Right forelimb (tissue), 1 donor: ENCODE measurements at places on chromosomes 12 and 14.

DNA sequence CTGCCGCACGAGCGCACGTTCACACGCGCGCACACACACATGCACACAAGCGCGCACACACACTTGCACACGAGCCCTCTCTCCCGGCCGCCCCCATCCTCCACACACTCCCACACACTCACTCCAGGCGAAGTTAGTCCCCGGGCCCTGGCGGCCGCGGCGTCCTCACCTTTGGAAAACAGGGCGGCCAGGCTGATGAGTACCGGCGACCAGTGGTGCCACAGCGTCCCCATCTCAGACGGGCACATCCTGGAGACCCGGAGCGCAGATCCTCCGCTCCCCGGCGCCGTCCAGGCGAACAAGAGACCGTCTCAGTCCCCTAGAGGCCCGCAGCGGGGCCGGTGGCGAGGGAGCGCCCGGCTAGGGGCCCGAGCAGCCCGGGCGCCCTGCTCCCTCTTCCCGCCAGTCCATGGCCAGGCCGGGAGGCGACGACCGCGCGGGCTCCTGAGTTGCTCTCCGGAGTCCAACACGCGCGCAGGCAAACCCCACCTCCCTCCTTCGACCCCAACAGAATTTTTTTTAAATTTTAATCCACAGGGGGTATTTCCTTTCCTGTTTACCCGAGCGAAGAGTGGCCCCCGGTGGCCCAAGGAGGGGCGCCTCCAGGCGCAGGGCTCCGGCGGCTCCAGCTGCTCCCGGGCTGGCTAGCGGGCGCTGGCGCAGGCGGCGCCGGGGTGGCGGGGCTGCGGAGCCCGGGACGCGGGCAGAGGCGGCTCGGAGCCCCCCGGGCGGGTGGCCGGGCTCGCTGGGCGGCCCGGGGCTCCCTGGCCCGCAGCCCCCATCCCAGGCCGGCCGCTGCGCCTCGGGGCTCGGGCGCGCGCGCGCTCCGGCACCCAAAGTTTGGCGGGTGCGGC, 506 bp downstream of the TMEM132D start:
- DNase-seq = peak; percentile 49

GRCh38 chr12:74381958-74382357, 155.7 kb upstream of the ATXN7L3B start:
- no peak for DNase-seq

DNA sequence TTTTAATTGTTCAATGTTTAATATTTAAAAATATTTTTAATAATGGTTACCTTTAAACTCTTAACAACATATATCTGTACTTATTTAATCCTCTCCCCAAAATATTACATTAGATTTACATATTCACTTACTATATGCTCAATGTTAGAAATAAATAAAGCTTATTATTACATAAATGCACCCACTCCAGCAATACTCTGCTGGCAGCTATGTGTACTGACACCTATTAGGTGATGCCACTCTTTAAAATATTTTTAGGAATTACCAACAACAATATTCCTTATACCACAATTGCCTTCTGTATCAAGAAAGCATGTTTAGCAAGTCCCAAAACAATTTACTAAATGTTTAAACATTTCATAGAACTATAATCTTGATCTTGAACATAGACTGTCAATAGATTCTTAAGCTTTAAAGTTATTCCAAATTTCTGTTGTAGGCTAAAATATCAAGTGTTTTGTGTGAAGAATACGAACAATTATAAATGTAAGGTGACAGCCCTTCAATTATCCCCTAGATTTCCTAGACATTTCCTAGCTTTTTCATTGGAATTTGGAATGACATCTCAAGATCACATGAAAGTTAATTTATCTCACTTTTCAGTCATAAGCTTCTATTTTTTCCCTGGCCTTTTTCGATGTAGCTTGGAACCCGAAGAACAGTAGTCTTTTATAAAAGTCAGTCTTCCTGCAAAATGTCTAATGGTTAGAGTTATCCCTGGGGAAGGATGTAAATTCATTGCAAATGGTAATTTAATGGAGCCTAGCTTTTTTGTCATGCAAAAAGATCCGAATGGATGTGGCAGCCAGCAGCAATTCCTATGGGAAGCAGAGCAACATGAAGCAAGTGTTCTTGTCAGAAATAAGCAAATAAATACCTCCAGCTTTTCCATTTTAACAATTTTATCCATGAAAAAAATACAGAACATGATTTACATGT, 907.5 kb upstream of the ATXN7L3B start:
- DNase-seq = no peak

- DNase-seq = no peak
Observed at GRCh38 chr12:6843118-6843902, 2.6 kb downstream of the GNB3 start.

- no peak for DNase-seq
Observed at GRCh38 chr12:44314007-44314500, 478.2 kb downstream of the TMEM117 start.

DNA sequence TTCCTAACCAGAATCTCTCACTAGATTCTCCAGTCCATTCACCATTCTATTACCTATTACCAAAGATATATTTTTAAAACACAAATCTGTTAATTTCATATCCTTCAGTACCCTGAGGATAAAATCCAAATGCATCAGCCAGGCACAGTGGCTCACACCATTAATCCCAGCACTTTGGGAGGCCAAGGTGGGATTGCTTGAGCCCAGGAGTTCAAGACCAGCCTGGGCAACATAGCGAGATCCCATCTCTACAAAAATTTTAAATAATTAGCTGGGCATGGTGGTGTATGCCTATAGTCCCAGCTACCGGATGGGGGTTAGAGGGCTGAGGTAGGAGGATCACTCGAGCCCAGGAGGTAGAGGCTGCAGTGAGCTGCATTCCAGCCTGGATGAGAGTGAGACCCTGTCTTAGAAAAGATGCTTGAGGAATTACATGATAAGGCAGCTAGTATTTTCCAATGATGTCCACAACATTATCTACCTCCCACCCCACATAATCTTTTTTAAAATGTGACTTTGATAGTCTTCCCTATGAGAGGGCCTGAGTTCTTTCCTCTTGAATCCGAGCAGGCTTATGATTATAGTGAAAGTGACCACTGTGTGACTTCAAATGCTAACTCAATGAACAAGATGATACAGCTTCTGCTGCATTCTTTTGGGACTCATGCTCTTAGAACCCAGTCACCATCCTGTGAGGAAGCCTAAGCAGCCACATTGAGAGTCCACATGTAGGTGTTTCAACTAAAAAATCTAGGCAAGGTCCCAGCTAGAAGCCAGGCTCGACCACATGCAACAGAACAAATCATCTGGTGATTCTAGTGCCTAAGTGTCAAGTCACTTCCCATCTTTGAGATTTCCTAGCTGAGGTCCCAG, 18.0 kb downstream of the HECTD1 start:
- DNase-seq = no peak

GRCh38 chr14:26293909-26294308, 303.9 kb downstream of the NOVA1 start:
- DNase-seq = no peak

- DNase-seq = no peak
Observed at GRCh38 chr12:6332459-6332858, 9.4 kb downstream of the TNFRSF1A start.

GRCh38 chr12:58513852-58514251, 406.5 kb downstream of the LRIG3 start:
- DNase-seq = no peak

- no peak for DNase-seq
Observed at GRCh38 chr12:19428246-19428645, 11.0 kb upstream of the AEBP2 start.

GRCh38 chr12:81128930-81129554, 51.2 kb downstream of the ACSS3 start:
- no peak for DNase-seq

GRCh38 chr12:104596134-104596799, 139.5 kb downstream of the CHST11 start:
- no peak for DNase-seq

GRCh38 chr12:38120438-38120837, 196.1 kb upstream of the ALG10B start:
- no peak for DNase-seq

DNA sequence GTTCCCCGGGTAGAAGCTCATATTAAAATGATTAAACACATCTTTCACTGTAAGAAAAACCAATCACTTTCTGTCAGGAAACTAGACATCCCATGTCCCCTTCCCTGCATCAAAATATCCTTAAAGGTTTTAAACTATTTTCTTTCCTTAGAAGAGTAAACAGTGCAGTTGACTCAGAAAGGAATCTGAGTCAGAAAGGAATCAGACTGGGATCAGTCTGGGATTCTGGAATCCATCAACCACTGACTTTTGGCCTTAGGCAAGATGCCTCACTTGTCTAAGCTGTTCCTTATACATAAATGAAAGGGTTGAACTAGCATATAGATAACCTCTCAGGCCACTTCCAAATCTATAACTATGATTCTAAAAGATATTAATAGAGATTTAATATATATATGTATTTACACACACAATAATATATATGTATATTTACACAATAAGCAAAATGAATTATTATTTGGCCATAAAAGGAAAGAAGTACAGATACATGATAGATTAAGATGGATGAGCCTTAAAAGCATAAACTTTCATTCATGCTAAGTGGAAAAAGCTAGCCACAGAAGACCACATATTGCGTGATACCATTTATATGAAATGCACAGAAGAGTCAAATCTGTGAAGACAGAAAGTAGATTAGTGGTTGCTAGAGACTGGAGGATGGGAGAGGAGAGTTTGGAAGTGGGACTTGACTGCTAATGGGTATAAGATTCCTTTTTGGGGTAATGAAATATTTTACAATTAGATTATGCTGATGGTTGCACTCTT, 114.4 kb downstream of the SLC38A1 start:
- DNase-seq = no peak

- DNase-seq = no peak
Observed at GRCh38 chr14:97407701-97408407, 610.7 kb downstream of the VRK1 start.

- DNase-seq = no peak
Observed at GRCh38 chr12:29103539-29103974, 45.5 kb upstream of the FAR2 start.

GRCh38 chr12:121277374-121277759, 19.1 kb downstream of the CAMKK2 start:
- DNase-seq = no peak

- DNase-seq = no peak
Observed at GRCh38 chr12:93521225-93522080, 51.0 kb upstream of the SOCS2 start.

GRCh38 chr14:33901426-33902155, 49.3 kb downstream of the EGLN3 start:
- no peak for DNase-seq

- peak; percentile 69 for DNase-seq
Observed at GRCh38 chr14:22824711-22825359, 4.9 kb upstream of the MRPL52 start.

DNA sequence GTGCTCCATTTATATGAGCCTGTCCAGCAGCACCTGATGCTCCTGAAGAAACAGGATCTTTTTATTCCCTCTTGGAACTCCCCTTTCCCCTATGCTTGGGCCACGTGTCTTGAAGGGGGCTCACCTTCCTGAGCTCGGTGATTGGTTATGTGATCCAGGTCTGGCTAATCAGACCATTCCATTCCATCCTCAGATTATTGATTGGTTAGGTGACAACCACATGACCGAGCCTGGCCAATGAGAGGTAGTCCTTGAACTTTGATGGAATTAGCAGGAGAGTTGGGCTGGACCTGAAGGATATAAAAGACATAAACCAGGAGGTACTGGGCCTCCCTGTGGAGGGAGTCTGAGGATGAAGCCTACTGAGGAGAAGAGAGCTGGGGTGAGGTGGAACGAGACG, 216.6 kb upstream of the LHX5 start:
- DNase-seq = no peak

DNA sequence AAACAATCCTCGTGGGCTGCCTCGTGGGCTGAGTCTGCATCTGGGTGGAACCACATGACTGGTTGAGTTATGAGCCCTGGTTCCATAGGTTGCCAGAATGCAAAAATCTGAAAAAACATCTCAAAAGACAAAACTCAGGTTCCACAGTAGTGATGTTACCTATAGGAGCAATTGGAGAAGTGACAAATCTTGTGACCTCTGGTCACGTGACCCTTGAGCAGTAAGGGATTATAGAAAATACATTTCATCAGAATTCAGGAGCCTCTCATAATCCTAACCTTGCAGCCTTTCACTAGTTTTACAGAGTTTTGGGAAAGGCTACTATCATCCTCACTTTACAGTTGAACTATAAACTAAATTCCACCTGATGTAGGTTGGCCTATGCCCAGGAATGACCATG, 12.5 kb upstream of the RNASE3 start:
- DNase-seq = no peak

DNA sequence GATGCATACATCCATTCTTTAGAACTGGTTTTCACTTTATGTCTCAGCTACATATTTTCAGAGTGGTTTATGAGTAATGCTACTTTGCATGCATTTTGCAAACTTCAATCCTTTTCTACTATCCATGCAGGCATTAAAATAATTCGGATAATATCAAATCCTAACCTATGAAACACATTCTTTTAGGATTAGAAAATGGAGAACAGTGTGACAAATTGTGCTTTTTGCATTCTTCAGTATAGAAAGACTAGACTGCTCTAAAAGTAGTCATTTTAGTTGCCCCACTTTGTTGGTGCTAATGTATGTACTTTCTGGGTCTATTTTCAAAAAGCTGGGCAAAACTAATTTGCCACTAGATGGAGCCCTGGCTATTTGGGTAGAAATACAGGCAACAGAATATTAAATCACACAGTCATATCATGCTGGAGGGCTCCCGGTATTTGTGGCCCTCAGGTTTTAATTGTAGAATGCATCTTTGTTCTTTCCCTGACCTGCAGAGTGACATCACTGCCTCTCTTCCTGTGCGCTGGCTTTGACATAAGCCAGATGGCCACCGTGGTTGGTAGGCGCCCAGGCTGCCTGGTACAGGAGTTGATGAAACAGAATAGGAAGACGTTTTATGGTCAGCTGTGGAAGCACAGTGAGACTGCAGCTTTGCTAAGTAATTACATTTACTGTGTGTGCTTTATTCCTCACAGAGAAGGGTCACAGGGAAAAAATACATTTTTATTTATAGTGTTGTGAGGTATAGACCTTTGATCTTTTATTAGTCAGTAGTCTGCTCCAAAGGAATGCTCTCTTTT, 28.1 kb downstream of the MSRB3 start:
- no peak for DNase-seq

DNA sequence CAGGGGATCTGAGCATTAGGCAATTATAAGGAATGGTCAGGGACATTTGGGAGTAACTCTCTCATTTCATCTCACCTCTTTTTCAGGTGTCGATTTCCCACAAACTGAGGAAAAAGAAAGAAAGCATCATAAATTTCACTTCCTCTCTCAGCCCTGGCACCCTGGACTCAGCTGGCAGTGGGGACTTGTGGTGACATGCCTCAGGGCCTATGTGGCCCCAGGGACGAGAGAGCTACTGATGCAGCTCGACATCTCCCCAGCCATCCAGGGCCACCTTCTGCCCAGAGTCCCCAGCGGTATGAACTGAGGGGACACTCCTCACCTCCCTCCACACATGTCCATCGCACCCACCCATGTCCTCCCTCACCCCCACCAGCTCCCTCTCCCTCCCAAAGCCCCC, 11.7 kb downstream of the TNFRSF1A start:
- DNase-seq = no peak

DNA sequence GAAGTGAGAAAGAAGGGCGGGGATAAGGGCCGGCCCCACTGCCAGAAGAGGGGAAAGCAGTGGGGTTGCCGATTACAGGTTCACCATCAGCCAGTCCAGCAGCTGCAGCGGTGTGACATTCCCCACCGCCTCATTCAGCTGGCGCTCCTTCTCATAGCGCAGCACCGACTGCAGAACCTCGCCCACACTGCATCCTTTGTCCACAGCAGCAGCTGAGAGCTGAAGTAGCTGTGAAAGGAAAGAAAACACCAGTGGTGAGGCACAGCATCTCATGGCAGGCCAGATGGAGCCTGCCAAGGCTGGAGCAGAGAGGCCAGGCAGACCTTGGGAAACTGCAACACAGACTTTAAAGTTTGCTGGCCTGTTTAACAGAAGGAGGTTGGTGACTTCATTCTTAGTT, 33.2 kb downstream of the AKAP3 start:
- no peak for DNase-seq
